ENCODE measurements at places on chromosomes 12 and 14. TPM values are rescaled to one million over a fixed set of nuclear protein-coding genes. Genes with fewer than 3 reads are reported as not detected.

RTN1 gene
- not detected for total RNA-seq

ARF3 gene
- total RNA-seq: 46.3 TPM

EPYC gene
- total RNA-seq: not detected

GPR84 gene
- 0.07 TPM for total RNA-seq

PSME2 gene
- 39.0 TPM for total RNA-seq

ZDHHC22 gene
- total RNA-seq: not detected

TMEM30B gene
- total RNA-seq: 14.7 TPM

C14orf132 gene
- total RNA-seq: 1.4 TPM

ARF6 gene
- 101 TPM for total RNA-seq

LDHB gene
- 582 TPM for total RNA-seq

LTBR gene
- total RNA-seq: 95.4 TPM
